ENCODE measurements at places on chromosomes 7 and 10.

GRCh38 chr10:124546055-124546369 lies 84.4 kb downstream of the LHPP start:
- no peak for DNase-seq

DNA sequence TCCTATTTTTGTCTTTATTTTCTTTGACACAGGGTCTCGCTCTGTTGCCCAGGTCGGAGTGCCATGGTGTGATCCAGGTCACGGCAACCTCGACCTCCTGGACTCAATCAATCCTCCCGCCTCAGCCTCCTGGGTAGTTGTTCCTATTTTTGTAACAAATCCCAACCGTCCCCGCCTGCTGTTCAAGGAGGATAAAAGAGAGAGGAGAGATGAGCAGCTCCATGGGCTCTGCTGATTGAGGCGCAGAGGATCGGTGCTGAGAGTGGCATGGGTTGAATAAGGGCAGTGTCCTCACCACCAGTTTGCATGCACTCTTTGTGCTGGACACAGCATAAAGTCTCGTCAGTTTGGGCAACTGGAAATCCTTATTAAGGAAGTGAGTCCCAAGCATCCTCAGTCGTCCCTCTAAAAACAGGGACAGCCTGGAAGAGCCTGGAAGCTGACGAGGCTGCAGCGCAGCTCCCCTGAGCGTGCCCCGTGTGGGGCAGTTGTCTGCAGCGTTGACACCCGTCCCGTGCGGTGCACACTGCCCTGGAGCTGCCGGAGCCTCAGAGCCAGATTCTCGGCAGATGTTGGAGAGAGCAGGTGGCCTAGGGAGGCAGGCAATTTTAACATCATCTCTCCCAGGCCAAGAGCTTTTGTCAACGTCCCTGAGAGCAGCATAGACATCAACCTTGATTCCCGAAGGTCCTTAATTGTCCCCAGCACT lies 404.2 kb upstream of the RNF32 start:
- no peak for DNase-seq

DNA sequence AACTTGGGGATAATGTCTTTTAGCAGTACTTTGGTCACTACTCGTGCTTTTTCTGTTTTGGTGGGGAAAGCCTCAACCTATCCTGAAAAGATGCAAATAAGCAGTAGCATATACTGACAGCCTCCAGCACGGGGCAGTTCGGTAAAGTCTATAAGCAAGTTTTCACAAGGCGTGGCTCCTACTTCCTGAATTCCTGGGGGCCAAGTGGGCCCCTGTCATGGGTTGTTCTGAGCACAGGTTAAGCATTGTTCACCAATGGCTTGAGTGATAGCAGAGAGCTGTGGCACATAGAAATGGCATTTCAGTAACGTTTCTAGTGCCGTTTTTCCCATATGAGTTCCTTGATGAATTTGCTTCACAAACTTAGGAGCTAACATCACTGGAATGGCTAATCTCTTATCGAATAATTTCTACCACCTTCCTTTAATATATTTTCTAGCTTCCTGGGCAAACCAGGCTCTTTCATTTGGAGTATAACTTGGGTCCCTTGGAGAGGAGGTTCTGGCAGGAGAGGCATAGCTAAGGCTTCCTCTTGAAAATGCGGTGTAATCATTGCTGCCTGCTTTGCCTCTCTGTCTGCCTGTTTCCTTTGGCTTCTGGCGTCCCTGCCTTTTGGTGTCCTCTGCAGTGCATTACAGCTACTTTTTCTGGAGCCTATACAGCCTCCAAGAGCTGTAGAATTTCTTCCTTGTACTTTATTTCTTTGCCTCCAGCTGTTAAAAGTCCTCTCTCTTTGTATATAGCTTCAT lies 11.7 kb upstream of the ZNF239 start:
- no peak for DNase-seq

DNA sequence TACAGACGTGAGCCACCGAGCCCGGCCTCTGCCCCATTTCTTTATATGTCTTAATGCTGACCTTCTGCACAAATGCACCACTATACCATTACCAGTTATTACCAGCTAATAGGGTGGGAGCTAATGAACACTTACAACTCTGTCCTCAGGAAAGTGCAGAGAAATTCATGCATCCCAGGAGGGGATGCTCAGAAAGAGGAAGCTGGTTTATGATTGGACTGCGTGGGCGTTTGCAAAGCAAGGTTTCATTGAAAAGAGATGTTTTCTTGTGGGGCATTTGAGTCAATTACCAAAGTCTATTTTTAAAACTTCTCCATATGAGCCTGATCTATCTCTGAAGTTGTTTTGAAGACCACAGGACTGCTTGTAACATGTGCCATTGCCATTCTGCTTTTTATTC lies 417.7 kb upstream of the CELF2 start:
- no peak for DNase-seq

DNA sequence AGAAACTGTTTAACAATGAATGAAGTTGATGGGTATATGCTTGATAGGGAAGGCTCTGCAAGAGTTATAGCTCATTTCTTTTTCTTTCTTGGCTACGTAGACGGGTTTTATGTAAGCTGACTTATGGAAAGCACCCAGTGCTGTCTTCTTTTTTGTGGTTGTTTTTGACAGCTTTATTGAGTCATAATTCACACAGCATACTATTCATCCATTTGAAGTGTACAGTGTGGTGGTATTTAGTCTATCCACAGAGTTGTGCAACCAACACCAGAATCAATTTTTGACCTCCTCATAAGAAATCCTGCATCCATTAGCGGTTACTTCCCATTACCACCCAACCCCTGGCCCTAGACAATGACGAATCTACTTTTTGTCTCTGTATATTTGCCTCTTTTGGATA lies 240.6 kb upstream of the KIAA1217 start:
- DNase-seq, result no peak

GRCh38 chr7:105164751-105165150 lies 150.7 kb downstream of the KMT2E start:
- DNase-seq, result no peak

DNA sequence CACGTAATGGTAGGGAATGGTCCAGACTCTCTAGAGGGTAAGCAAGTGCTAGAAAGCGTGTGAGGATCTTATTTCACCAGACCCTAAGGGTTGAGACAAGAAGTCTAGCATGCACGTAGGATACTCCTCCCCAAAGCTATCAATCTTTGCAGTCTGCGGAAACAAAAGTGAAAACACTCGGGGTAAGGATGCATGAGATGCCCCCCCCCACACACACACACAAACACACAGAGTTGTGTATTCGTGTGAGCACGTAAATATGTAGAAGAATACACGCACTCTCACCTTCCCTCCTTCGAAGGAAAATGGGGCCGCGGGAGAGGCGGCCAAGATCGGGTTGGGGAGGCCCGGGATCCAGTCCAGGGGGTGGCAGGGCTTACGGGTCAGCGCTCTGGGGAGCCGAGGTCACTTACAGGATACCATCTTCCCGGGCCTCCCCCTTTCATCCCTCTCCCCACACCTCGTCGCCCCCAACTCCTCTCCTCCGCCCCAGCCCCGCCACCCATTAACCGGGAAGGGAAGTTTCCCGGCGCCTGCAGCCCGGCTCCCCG lies 455 bp downstream of the CUL2 start:
- peak; percentile 29 for DNase-seq

DNA sequence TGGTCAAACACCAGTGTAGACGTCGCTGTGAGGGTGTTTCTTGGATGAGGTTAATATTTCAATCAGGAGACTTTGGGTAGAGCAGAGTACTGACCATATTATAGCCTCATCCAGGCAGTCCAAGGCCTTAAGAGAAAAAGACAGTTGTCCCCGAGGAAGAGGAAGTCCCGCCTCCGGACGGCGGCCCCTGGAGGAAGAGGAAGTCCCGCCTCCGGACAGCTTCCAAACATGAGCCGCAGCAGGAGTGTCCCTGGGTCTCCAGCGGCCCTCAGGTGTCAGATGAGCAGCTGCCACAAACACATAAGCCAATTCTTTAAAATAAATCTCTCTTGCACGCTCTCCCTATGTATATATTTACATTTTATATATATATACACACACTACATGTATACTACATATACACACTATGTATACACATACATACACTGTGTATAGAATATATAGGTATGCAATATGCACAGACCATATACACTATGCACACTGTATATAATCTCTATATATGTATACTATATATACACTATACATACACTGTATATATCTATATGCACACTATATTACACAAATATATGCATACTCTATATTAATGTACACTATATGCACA lies 37.5 kb downstream of the PWWP2B start:
- no peak for DNase-seq

DNA sequence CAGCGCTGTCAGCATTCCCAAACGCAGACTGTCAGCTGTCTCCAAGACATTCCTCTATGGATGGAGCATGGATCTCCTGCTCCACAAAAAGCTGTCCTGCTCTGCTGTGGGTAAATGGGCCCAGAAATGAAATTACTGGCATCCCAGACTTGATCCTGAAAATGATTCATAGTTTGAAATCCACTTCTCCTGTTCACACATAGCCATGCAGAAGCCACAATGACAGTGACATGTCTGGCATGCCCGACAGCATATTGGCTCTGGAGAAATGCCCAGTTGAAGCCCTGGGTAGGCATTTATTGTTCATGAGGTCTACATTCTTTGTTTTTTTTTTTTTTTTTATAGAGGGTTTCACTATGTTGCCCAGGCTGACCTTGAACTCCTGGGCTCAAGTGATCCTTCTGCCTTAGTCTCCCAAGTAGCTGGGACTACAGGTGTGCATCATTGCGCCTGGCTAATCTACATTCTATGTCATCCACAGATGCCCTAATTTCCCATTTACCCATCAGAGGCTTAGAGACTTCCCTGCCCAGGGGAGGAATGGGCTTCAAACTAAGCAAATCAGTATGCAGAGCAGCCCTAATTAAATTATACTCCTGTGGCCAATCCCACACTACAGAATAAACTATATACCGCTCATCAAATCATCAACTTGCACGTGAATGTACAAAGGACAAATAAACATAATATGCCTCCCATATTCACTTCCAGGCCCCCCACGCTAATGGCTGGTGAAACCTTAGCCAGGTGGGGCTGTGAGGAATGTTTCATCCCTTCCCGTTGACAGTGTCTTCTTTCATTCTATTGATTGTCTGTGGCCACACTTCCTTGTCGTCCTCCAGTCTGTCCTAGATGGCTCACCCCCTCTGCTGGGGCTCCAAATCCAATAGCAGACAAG lies 61.8 kb upstream of the EEPD1 start:
- DNase-seq, result no peak

GRCh38 chr7:109179601-109180000 lies 609.9 kb downstream of the DNAJB9 start:
- DNase-seq, result no peak

DNA sequence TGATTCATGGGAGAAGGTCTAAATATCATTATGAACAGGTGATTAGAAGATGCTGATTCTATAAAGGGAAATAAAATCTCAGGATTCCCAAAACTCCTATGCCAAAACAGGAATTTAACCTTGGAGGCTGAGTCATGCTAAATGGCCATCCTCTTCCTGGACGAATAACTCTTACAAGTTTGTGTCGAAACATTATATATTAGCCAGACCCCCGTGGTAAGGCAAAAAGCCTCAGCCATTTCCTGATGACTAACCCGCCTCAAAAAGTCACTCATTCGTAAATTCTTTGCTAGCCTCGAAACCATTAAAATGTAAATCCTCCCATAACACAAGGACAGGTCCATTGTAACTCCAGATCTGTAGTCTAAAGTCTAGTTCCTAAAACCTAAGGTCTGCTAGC lies 32.0 kb downstream of the CUL2 start:
- peak; percentile 92 for DNase-seq

- no peak for DNase-seq
Measured at GRCh38 chr7:388961-389701, 99.2 kb downstream of the FOXL3 start.

DNA sequence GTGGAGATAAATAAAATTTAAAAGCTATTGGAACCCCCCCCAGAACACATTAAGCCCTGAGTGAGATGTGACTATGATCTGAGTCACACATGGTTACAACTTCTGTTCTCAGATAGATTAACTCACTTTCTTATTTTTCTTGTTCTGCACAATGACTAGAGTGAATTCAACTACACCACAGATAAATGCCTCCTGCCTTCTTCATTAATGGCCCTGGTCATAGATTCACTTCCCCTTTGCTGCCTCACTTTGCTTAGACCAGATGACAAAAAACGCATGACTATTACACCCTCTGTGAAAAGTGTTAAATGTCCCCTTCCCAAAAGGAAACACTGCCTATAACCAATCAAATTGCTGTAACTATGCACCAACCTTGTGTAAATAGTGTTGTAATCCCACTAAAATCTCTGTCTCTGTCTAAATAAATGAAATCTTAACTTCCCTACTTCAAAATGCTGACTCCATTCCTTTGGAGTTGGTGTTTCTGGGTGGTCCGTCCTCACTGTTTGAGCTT lies 49.4 kb downstream of the AKR1D1 start:
- DNase-seq, result peak; percentile 68

DNA sequence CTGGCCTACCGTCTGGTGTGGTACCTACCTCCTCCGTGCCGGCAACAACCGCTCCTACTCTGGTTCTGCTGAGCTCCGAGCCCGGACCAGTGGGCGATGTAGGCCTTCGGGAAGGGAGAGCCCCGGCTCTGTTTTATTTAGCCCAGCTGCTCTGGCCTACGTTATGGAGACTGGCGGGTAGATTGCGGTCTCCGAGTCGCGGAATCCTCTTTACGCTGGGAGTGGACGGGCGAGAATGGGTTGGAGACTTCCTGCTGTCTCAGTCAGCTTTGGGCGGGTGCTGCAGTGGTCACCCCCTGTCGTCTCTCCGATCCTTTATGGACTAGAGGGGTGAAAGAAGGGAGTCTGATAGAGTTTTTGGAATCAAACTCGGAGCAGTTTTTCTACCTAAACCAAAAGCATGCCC lies 406 bp downstream of the CBLL1 start:
- DNase-seq, result peak; percentile 67

GRCh38 chr7:87627634-87627994 lies 584 bp upstream of the RUNDC3B start:
- DNase-seq, result no peak

GRCh38 chr7:27160145-27160545 lies 3.7 kb upstream of the HOXA7 start:
- peak; percentile 39 for DNase-seq

DNA sequence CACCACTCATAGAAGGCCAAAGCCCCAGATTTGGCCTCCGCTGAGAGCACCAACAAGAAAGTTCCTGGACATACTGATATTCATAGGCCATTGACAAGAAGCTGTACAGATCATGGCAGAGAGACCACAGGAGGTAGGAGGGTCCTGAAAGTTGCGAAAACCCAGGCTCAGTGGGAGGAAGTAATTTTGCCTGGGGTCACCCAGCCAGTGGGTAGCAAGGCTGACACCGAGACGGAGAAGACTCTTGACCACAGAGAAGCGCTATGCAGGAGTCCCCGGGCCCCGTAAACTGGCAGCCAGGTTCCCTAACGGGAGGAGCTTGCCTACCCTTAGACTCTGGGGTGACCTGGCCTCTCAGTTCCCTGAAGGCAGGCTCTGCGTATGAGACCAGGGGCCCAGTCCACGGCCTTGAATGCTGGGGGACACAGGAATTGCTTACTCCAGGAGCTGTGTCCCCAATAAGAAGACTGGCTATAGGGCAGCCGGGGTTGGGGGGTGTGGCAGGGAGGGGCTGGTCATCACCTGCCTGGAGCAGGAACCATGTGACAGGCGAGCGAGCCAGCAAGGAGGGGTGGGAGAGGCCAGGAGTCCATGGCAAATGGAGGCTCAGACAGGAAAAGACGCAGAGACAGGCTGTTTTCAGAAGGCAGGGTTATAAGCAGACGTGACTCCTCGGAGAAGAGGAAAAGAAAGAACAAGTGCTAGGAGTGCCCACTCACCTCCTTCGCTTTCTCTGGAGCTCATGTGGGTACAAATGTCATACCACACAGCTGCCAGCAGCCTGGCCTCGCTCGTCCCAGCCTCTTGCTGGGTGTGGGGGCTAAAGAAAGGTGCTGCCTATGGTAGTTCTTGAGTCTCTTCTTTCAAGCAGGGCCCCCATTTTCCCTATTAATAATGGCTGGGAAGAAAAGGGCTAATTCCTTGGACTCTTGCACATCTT lies 24.6 kb upstream of the NPFFR1 start:
- DNase-seq, result no peak
